CD4-positive, alpha-beta T cell treated with Interleukin-17A for 1 hour (primary cell): ENCODE measurements at places on chromosomes 7 and 10.

- no peak for DNase-seq
Observed at GRCh38 chr7:13832346-13832745, 157.1 kb downstream of the ETV1 start.

DNA sequence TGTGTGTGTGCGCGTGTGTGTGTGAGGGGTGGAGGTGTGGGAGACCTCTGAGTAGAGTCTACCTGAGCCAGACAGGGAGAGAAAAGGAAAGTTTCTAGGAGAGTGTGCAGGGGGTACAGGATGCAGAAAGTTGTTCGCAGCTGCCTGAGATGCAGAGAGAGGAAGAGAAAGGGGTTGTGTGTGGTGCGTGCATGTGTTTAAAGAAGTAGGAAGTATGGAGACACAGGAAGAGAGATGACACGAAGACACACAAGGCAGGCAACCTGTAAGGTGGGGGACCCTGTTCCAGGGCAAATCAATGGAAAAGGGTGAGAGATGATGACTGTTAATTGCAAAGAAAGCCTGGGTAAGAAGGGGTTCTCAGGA is 52.2 kb downstream of the C10orf105 start:
- DNase-seq: no peak

DNA sequence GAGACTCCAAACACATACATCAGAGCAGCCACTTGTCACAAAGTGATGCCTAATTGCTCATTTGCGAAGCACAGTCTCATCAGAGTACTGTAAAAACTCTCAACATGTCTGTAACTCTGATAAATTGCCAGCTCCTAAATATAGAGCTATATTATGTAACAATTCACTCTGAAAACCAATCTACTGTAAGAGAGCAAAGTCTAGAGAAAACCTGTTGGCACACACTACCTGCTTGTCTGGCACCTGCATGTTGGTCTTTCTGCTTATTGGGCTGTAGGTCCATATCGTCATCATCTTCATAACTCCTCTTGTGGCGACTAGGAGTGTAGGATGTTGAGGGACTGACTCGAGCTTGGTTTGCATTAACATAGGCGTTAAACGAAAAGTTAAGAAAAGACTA is 19.8 kb downstream of the MCMBP start:
- no peak for DNase-seq

GRCh38 chr7:25208525-25209221 is 19.6 kb downstream of the NPVF start:
- no peak for DNase-seq
